ENCODE measurements at places on chromosomes 5 and 9.

DNA sequence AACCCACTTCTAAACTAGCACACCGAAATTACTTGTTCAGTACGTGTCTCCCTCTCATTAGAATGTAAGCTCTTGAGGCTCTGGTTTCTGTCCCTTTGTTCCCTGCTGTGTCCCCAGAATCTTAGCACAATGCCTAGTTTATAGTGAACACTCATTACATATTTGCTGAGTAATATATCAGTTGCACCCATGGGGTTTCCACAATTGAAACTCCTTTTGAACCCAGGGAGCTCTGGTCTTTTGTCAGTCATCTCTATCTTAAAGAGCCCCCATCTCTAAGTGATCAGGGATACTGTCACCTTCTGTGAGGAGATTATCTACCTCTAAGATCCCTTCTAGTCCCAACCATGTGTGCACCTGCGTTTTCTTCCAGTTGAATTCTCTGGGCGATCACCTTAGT is 12.8 kb downstream of the CAMK4 start:
- no peaks in the 10 kb centered on the region for H3K27me3 ChIP-seq
- DNase-seq: no peak
- no peaks in the 10 kb centered on the region for H3K4me1 ChIP-seq
- no peak overlapping the region for H3K27ac ChIP-seq

DNA sequence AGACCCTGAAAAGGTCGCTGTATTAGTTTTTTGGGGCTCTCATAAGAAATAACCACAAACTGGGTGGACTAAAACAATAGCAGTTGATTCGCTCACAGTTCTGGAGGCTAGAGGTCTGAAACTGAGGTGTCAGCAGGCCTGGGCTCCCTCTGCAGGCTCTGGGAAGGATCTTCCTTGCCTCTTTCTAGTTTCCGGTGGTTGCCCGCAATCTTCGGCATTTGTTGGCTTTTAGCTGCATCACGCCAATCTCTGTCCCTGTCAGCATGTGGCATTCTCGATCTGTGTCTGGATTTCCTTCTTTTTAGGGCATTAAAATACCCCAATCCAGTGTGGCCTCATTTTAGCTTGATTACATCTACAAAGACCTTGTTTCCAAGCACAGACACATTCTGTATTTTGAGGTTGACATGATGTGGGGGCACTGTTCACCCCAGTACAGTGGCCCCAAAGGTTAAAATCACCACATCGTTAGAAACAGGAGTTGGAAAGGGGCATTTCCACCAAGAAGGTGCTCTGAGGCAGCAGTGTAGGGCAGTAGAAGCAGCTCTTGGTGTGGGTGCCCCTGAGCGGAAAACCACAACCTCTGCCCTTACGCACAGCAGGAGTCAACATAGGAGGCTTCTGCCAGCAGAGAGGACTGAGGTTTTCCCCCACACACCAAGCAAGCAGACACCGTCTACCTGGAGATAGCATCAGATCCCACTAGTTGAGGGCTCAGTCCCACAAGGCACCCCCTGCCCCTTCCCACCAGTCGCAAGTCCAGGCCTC is 13.5 kb downstream of the ZNF79 start:
- H3K27me3 ChIP-seq: no peaks in the 10 kb centered on the region
- no peak overlapping the region for H3K27ac ChIP-seq
- no peak overlapping the region for H3K4me3 ChIP-seq
- DNase-seq: no peak

DNA sequence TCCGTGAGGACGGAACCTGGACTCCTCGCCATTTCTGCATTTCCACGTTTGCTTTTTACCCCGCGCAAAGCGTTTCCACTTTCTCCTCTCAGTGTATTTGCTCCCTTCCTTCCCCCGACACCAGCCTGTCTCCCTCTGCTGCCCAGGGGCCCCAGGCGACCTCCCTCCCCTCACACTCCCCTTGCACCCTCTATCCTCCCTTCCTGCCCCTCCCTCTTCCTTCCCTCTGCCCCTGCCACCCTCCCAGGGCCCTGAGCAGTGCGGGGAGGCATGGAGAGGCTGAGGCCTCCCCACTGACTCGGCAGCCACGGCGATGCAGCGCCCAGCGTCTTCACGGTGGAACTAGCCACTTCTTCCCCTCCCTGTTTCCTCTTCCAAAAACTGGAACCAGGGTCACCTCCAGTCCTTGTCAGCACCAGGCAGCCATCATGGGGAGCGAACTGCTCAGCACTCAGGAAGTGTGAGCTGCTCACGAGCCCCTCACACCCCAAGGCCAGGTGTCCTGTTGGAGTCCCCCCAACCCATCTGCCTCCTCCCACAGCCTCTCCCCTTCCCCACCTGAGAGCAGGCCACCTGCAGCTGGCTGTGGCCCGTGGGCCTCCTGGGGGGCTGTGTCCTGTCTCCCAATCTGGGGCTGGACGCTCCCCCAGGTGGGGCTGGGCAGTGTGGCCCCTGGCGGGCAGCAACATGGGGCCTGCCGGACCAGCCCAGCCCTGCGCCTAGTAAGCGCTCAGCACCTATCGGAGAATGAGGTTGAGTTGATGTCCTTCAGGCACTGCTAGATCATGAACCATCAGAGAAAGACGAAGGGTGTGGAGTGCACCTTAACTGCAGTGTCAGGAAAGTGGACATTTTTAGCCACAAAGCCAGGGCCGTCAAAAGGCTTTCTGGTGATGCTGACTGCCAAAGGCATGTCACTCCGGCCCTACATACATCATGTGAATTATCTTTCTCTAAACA is 17.5 kb downstream of the UBE2QL1 start:
- H3K4me3 ChIP-seq: no peak overlapping the region
- H3K4me1 ChIP-seq: peaks cover 3% of the 10 kb centered on the region
- no peaks in the 10 kb centered on the region for H3K27me3 ChIP-seq
- no peak overlapping the region for H3K27ac ChIP-seq
- DNase-seq: no peak

DNA sequence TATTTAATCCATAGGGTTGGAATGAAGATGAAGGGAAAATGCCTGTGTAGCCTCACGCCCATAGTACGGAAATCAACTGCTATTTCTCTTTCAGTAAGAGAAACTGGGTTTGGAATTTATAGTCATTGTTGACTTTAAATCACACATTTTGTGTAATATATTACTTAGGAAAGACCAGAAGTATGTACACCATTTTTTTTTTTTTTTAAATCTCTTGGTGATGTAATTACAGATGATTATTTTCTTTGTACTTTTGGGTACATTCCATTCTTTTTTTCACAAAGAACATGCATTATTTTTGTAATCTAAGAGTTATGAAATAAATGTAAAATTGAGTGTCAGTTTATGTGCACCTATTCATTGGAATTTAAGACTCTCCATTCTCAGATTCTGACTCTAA is 45.7 kb downstream of the POC5 start:
- H3K27me3 ChIP-seq: no peaks in the 10 kb centered on the region
- H3K4me1 ChIP-seq: no peaks in the 10 kb centered on the region
- no peaks in the 10 kb centered on the region for H3K36me3 ChIP-seq
- no peak overlapping the region for H3K27ac ChIP-seq
- no peak for DNase-seq

DNA sequence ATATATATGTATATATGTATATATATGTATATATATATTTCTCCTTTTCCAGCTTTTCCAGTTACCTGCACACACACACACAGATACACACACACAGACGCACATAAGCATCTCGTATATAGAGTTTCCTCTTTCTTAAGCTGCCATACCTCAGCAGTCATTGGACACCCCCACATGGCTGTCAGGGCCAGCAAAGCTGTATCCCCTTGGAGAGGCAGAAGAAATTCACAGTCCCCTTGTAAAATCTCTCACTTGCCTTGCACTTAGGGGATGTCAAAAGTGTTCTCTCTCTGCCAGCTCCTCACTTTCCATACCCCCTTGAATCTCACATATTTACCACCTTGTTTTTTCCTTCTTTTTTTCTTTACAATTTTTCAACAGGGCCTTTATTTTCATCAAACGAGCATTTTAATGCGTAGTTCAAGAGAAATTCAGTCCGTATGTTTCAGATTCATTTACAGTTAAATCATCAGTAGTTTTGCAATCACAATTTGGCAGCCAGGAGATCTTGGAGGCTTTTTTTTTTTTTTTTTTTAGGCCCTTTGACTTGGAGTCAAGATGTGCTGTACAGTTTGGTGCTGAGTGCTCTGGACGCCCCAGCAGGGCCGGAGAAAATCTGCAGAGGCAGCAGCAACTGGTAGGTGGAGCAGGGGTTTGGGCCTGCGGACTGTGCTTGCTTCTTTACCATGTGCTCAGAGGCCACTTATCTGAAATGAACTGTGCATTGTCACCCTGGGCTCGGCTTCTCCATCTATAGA is 244.9 kb upstream of the KLF4 start:
- H3K4me1 ChIP-seq: no peaks in the 10 kb centered on the region
- H3K27me3 ChIP-seq: no peaks in the 10 kb centered on the region
- H3K36me3 ChIP-seq: no peaks in the 10 kb centered on the region

DNA sequence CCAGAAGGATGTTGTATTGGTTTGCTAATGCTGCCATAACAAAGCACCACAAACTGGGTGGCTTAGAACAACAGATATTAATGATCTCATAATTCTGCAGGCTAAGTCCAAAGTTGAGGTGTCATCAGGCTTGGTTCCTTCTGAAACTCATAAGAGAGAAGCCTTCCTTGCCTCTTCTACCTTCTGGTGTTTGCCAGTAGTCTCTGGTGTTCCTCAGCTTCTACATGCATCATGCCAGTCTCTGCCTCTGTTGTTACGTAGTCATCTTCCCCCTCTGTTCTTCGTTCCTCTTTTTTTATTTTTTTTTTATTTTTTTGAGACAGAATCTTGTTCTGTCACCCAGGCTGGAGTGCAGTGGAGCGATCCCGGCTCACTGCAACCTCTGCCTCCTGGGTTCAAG is 61.8 kb downstream of the LRRC70 start:
- no peaks in the 10 kb centered on the region for H3K36me3 ChIP-seq
- no peak overlapping the region for H3K4me3 ChIP-seq
- DNase-seq: no peak
- no peaks in the 10 kb centered on the region for H3K27me3 ChIP-seq

DNA sequence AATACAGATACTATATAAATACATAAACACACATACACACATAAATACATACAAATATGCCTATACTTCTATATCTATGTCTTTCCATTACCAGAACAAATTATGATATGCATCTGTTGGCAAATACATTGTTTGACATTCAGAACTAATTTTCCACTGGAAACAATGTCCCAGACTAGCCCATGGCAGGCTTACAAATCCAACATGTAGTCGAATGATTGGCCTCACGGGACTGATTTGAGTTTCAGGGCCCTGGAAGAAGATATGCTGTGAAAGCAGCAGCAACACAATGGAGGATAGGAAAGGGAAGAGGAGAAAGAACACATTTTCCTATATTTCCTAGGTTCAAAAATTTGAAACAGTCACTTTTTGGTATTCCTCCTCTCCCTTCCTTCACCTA is 881.1 kb upstream of the DMAC1 start:
- H3K27ac ChIP-seq: no peak overlapping the region
- no peaks in the 10 kb centered on the region for H3K27me3 ChIP-seq
- H3K4me3 ChIP-seq: no peak overlapping the region
- H3K36me3 ChIP-seq: no peaks in the 10 kb centered on the region
- DNase-seq: no peak
- peaks cover 3% of the 10 kb centered on the region for H3K4me1 ChIP-seq

GRCh38 chr5:120083851-120084542 is 380.1 kb upstream of the PRR16 start:
- no peak overlapping the region for H3K27ac ChIP-seq
- no peak overlapping the region for H3K4me3 ChIP-seq
- DNase-seq: no peak
- H3K4me1 ChIP-seq: no peaks in the 10 kb centered on the region

- no peak overlapping the region for H3K27ac ChIP-seq
- H3K36me3 ChIP-seq: no peaks in the 10 kb centered on the region
- no peak for DNase-seq
These were observed 21.4 kb downstream of the PTPN3 start for GRCh38 chr9:109476642-109477257.

GRCh38 chr5:173765029-173765644 is 123.0 kb upstream of the CPEB4 start:
- no peak overlapping the region for H3K4me3 ChIP-seq
- H3K27me3 ChIP-seq: no peaks in the 10 kb centered on the region
- H3K4me1 ChIP-seq: no peaks in the 10 kb centered on the region
- no peaks in the 10 kb centered on the region for H3K36me3 ChIP-seq
- H3K27ac ChIP-seq: no peak overlapping the region

GRCh38 chr5:120255214-120255613 is 208.9 kb upstream of the PRR16 start:
- no peaks in the 10 kb centered on the region for H3K4me1 ChIP-seq
- DNase-seq: no peak
- no peak overlapping the region for H3K4me3 ChIP-seq
- no peaks in the 10 kb centered on the region for H3K27me3 ChIP-seq

- no peak overlapping the region for H3K27ac ChIP-seq
- no peaks in the 10 kb centered on the region for H3K27me3 ChIP-seq
- H3K4me1 ChIP-seq: peaks cover 11% of the 10 kb centered on the region
- H3K36me3 ChIP-seq: peaks cover 38% of the 10 kb centered on the region
These were observed 5.9 kb downstream of the PDLIM7 start for GRCh38 chr5:177491429-177491945.

DNA sequence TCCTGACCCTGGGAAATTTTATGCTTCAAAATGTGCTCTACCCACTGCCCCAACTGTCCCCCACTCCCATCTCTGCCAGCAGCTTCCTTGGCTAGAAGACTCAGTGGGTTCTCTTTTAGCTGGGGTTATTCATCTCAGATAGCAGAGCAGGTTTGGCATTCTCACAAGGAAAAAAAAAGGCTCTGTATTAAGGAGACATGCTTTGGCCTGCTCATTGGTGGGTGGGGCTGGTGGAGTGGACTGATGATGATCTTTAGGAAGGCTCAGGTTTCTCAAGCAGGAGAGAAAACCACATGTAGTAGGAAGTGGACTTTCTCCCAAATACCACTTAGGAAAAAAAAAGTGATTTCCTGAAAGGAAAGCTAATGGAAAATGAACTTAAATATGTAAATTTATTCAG is 279.2 kb upstream of the ZNF462 start:
- no peak overlapping the region for H3K27ac ChIP-seq
- H3K4me3 ChIP-seq: no peak overlapping the region
- no peaks in the 10 kb centered on the region for H3K27me3 ChIP-seq

DNA sequence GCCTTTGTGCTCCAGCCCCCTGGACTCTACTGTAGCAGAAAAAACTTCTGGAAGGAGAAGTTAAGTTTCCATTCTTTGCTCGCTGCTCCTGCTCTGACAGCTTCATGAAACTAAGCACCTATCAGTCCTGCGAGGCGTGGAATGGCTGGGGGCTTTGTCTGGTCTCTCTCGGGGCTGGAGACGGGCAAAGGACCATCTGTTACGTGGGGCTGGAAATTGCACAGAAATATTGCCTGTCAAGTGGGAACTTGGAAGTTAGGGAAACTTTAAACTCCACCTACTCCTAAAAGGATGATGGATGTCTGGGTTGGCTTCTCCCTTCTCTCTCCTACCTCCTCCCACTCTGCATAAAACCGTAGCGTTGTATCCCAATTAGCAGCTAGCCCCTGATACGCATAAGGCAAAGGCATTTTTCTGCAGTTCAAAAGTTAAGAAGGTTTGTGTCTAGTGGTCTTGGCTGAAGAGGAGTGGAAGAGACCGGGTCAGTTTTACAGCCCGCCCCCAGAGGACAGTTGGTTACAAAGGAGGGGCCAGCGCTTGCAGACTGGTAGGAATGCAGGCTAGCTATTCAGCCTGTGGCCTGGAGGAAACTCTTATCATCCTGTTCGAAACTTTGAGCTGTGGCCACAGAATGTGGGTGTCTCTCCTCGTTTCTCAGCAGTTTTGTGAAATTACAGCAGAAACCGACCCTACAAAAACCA is 1.3 kb downstream of the FBXL7 start:
- no peak for DNase-seq
- H3K4me1 ChIP-seq: no peaks in the 10 kb centered on the region
- H3K36me3 ChIP-seq: no peaks in the 10 kb centered on the region
- H3K4me3 ChIP-seq: peak overlapping the region; percentile 61
- H3K27me3 ChIP-seq: no peaks in the 10 kb centered on the region

All from iPS DF 6.9 (cell line).